Bone marrow (tissue), 2 donors: ENCODE measurements at places on chromosomes 7 and 10.
A peak's percentile ranks its signal among the peaks of the same experiment; 100 is the strongest.

DNA sequence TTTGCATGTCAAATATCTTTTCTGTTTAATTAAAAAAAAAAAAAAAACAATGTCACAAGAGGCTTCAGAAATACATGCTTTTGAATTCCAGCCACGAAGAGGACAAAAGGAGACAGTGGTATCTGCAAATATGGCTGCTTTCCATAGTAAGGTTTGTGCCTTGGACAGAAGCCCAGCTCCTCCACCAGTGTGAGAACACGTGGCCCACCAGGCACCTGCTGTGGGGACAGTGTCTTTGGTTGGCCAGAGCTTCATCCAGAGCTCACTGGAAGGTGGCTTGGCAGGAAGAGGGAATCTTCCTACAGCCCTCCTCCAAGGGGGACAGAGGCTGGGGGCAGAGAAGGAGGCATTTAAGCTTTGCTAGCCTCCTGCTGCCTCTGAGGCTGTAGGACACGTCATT, 144.6 kb downstream of the GLCCI1 start:
- no peak for DNase-seq

- DNase-seq = no peak
Measured at GRCh38 chr7:50792342-50793119, 9.8 kb upstream of the GRB10 start.

- no peak for DNase-seq
Measured at GRCh38 chr7:66167773-66168387, 37.3 kb upstream of the TPST1 start.

DNA sequence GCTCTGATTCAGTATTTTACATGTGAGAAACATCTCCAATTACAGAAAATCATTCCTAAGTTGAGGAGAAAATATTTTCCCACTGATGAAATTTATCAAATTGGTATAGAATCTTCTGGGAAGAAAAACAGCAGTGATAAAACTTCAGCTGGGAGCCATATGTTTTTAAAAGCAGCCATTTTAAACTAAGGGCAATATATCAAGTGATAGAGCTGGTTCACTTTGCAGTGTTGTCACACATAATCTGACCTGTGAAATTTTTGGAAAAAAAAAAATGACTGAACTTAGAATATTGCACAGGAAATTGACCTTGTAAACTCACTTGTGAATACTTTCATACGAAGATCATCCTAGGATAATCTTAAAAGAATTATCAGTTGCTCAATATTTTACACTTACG, 10.5 kb upstream of the EZH2 start:
- no peak for DNase-seq

- DNase-seq = peak; percentile 42
Measured at GRCh38 chr7:93148144-93148543, at the start of gene SAMD9L. Gene SAMD9L, minus strand, starts transcription at chr7:93148385. Its CDS starts 12,414 bp downstream, at chr7:93135971.

DNA sequence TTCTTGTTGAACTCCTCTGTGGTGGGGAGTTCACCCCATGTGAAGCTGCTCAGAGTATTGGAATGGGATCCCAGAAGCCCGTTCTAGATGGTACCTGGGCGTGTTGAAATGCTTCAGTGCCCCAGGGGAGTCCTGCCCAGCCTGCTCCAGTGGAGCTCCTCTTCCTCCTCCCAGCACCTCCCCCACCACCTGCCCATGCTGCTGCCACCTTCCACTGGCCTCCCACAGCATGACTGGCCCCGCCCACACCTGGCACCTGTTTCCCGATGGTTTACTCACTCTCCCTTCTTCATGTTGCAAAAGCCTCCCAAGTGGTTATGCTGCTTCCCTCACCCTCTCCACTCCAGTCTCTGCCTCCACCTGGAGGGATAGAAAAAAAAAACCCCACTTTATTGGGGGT, 32.2 kb upstream of the PCBD1 start:
- no peak for DNase-seq

- DNase-seq = no peak
Measured at GRCh38 chr10:60907236-60907635, 36.7 kb downstream of the RHOBTB1 start.

DNA sequence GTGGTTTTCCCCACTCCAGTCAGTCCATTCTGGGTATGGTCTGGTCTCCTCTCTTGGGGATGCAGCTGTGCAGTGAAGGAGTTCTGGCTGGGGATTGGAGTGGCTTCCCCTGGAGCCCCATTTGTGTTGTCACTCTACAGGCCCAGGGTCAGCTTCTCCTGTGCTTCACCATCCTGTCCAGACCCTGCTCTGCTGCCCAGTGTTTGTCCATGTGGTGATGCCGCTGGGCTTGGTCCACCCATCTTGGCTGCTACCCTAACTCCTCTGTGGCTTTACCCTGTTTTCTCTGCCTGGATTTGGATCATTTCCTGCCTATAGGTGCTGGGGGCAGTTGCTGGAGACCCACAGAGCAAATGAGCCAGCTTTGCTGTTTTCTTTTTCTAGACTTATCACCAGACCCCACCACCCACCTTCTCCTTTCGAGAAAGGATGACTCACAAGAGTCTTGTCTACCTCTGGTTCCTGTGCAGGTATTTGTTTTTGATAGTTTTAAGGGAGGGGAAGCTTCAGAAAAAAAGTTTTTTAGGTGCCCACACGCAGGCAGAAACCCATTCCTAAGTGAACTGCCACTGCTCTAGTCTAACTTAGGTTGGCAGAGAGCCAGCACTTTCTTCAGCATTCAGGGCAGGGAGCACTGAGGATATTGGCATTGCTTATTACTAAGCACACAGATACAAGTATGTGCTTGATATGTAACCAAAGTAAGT, 8.5 kb downstream of the ZDHHC16 start:
- DNase-seq = no peak

DNA sequence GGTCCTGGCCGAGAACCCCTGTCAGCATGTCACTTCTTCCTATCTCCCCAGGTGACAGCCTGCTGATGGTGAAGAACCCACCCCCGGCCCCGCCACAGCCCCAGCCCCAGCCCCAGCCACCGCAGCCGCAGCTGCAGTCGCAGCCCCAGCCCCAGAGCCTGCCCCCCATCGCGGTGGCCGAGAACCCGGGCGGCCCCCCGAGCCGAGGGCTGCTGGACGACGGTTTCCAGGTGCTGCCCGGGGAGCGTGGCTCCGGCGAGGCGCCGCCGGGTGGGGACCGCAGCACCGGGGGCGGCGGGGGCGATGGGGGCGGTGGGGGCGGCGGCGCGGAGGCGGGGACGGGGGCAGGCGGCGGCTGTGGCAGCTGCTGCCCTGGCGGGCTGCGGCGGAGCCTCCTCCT, 15.7 kb upstream of the ZNF212 start:
- no peak for DNase-seq

GRCh38 chr7:44236333-44236728, 35.6 kb downstream of the YKT6 start:
- DNase-seq = no peak
